ENCODE measurements at places on chromosomes 13 and 19.

- no peak for DNase-seq
Measured at GRCh38 chr19:15628236-15629002, 12.3 kb upstream of the CYP4F3 start.

DNA sequence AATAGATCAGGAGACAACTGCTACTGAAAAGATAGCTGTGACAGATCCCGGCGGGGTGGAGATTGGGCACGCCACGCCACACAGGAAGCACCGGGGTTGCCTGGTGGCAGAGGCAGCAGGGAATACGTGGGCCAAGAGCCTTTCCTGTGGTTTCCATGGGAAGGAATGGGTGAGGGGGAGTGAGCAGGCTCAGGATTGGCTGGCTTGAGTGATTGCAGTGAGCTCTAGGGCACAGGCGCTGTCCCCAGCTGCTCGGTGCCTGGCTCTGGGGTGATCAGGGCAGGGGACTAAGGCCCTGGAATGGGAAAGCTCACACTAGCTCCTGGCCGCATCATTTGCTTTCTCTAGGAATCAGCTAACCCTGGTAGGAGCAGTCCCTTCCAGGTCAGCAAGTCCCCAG, 166.1 kb downstream of the USP12 start:
- DNase-seq = no peak

DNA sequence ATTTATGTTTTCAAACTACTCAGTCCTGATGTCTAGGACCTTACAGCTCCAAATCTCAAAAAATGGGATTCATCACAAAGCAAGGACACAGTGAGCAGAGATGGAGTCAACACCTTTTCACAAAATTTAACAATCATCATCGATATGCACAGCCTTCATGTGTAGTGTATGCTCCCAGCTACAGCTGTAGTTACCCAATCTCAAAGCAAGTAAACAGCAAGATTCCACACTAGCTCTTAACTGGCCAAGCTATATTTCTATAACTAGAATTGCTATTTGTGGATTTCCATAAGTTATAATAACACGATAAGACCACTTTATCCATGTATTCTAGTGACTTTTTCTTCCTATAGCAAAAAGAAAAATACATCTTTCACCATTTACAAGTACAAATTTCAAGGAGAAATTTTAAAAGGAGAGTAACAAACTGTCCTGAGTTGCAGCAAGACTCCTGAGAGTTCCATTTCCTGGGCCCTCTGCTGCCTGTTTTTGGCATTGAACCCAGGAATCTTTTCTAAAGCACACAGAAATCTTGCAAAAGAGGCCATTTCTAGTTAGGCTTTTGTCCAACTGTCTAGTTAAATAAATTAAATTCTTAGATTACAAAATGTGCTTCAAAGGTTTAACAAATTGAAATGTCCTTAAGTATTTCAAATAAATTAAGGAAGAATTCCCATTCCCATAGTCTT, 460.6 kb downstream of the FGF14 start:
- DNase-seq = no peak

DNA sequence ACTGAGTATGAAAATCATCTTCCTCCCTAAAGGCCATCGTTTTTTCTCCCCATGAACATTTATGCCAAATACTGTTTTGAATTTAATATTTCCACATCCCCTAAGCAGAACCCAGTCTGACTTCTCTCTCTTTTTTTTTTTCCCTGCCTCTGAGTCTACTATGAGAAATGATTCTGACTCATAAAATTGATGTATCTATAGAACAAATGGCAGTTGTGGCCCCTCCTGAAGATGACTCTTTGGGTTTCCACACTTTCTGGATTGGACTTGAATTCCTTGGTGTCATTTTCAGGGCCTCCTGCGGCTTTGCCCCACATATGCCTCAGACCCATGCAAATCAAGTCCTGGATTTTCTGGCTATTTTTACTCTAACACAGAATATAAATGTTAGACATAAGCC, 22.7 kb upstream of the NAXD start:
- DNase-seq = no peak

DNA sequence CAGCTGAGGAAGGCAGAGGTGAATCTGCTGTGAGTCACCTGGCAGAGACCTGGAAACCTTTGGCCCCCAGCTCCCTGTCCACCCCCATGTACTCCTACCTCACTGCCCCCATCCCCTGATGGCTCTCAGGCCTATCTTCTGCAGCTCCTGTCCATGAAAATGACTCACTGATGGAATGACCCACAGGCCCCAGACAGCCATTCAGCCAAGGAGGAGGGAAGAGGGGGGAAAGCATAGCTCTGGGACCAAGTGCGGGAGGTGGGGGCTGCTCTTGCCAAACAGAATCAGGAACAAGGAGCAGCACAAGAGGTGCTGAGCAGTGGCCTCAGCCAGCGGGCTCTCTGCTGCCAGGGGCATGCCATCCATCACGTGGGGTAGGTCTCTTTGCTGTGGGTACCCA, 111.4 kb upstream of the C1QTNF9B start:
- no peak for DNase-seq

DNA sequence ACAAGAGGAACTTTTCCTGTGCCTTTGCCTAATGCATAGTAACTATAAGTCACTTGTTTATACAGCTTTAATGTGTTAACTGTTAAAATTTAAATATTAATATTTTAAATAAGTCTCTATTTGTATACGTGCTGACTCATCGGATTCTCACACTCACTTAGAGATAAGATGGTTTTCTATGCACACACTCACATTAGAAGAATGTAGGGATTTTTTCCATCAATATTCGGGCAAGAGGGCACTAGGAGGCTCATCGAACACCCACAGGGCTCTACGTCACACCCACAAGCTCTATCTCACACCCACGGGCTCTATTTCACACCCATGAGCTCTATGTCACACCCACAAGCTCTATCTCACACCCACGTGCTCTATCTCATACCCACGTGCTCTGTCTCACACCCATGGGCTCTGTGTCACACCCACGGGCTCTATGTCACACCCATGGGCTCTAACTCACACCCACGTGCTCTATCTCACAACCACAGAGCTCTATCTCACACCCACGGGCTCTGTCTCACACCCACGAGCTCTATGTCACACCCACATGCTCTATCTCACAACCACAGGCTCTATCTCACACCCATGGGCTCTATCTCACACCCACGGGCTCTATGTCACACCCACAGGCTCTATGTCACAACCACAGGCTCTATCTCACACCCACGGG, 73.4 kb downstream of the COL4A2 start:
- no peak for DNase-seq

DNA sequence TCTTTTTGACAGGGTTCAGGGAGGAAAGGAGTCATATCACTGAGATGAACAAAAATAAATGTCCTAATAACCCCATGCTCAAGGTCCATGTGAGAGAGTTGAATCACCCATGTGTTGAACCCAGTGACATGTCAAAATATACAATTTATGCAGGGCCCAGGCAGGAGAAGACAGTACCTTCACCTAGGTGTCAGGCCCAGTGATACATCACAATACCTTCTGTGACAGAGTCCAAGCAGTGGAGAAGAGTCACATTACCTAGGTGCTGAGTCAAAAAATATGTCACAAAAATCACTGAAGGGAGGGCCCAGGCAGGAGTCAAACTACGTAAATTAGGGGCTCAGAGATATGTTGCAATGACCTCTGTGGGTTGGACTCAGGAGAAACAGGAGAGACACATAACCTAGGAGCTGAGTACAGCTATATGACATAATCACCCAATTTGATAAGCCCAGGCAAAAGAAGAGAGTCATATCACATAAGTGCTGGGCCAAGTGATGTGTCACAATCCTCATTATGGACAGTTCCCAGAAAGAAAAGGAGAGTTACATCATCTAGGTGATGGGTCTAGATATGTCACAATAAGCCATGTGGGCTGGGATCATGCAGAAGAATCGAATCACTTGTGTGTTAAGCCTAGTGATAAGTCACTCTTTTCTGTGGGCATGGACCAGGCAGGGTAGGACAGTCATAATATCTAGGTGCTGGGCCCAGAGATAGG, 13.8 kb upstream of the ZNF724 start:
- no peak for DNase-seq

- DNase-seq = no peak
Measured at GRCh38 chr13:109707044-109707741, 79.2 kb downstream of the IRS2 start.

DNA sequence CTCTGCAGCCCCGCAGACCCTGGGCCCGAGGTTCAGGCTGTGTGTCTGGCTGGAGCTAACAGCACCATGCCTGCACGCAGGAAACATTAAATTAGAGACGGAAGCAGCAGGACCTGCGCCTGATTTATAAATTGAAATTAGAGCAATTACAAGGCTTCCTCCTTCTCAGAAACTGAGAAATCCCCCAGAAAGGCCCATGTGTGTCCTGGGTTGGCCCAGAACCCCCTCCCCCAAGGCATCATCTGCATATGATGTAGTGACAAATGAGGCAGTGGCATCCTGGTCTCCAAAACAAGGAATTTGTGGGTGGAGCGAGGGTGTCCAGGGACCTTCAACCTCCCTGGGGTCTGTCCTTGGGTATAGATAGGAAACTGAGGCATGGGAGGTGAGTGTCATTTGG, 27.2 kb upstream of the SEMA6B start:
- no peak for DNase-seq

DNA sequence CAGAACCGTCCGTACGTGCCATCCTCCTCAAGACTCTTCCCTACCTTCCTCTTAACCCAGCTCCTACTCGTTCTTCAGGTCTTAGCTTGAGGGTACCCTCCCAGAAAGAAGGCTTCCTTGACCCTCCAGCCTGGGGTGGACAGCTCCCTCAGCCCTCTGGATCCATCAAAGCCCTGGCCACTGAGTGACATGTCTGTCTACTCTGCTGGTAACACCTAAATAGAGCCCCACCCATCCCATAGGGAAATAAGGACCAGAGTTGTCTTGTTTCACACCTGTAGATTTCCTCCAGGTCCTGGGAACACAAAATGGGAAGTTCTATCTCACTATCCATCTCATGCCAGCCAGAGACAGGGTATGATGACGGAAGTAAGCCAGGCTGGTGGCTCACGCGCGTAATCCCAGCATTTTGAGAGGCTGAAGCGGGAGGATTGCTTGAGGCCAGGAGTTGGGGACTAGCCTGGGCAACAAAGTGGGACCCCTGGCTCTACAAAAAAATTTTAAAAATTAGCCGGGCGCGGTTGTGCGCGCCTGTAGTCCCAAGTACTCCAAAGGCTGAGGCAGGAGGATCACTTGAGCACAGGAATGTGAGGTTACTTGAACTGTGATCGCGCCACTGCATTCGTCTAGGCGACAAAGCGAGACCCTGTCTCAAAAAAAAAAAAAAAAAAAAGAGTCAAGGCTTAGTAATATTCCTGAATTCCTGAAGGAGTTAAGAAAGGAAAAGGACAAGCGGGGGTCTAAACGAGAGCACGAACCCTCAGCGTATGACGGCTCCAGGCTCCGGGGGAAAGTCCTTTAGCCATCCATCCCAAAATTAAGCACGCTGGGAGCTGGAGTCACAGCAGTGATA, 566 bp upstream of the CCDC97 start:
- DNase-seq = no peak

- DNase-seq = no peak
Measured at GRCh38 chr19:38730470-38730730, 13.9 kb downstream of the CAPN12 start.

DNA sequence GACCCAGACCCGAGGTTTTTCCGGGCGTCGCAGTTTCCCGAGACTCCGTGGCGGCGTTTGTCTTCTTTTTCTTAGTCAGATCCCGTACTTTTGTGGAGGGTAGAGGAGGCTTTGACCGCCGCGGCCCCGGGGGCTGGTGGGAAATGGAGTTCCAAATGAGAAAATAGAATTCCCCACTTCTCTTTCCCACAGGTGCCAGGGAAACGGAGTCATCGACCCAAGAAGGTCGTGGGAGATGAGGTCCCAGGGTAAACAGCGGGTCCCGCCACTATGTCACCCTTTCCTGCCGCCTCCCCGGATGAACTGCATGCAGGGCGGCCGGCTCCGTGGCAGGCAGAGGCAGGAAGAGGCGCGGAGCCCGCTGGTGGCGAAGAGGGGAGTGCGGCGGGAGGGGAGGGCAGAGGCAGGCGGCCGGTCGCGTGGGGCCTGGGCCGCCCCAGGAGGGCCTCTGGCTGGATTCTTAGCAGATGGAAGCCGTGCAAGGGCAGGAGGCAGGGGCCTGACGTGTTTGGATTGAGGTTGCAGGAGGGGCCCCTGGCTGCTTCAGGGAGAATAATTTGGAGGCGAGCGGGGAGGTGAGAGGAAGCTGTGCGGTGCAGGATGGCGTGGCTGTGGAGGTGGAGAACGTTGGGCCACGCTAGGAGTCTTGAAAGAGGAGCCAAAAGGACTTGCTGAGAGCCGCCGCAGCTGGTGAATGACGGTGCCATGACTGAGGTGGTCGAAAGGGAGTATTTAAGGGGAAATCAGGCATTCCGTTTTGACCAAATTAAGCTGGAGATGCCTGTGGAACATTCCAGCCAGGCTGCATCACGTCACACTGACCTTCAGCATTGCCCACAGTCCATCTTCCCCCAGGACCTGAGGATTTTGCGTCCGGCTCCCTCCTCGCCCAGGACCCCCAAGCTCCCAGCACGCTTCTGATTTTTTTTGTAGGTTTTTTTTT, 11.7 kb downstream of the CYTH2 start:
- DNase-seq = no peak

DNA sequence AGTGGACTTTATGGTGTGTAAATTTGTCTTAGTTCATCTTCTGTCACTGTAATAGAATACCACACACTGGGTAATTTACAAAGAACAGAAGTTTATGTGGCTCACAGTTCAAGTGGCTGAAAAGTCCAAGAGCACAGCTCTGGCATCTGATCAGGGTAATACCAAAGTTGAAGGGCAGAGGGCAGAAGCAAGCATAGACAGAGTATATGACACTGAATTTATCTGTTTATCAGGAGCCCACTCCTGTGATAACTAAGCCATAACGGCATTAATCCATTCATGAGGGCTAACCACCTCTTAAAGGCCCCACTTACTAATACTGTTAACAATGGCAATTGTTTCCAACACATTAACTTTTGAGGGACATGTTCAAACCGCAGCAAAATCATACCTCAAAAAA, 4.0 kb upstream of the RFXAP start:
- DNase-seq = no peak

GRCh38 chr13:42328672-42329071, 56.7 kb downstream of the AKAP11 start:
- no peak for DNase-seq

DNA sequence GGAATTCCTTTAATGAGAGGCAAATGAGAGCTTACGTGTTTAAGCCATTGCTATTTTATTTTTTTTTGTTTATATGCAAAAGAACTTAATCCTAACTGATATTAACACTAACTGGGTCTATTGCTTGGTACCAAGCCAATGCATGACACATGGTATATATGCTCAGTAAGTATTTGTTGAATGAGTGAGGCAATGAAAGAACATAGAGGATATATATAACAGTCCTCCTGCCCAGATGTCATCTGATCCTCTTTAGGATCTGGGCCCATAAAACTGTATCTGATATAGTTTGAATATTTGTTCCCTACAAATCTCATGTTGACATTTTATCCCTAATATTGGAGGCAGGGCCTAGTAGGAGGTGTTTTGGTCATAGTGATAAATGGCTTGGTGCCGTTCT, 13.0 kb upstream of the ALOX5AP start:
- no peak for DNase-seq
